ENCODE measurements at places on chromosomes 4 and X. TPM values are rescaled to one million over a fixed set of nuclear protein-coding genes. Genes with fewer than 3 reads are reported as not detected.

DCHS2 gene
- total RNA-seq = under 0.01 TPM

DDX60 gene
- total RNA-seq = 19.5 TPM

SFRP2 gene
- total RNA-seq = not detected

DNA sequence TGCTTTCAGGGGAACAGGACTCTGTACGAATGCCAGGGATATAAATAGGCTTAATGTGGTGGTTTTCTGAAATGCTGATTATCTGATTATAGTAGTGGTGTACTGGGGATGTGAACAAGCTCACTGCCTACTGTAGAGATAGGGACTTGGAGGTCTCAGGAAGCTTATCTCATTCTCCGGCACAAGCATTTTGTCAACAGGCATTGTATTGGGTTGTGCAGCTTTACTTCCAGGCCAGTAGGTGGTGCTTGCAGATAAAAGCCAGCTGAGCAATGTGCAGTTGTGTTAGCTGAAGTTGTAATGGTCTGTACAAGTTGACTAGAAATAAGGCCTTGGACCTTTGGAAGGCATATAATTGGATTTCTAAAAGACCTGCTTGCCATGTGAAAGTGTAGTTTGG is 49.5 kb upstream of the TMLHE start:
- no peaks in the 10 kb centered on the region for H3K4me1 ChIP-seq
- H3K36me3 ChIP-seq = no peaks in the 10 kb centered on the region
- H3K4me3 ChIP-seq = no peak overlapping the region
- H3K27ac ChIP-seq = no peak overlapping the region

GRCh38 chr4:107870916-107871786 is 46.4 kb downstream of the SGMS2 start:
- no peak overlapping the region for H3K27ac ChIP-seq
- peaks cover 3% of the 10 kb centered on the region for H3K4me1 ChIP-seq
- no peaks in the 10 kb centered on the region for H3K36me3 ChIP-seq
- H3K27me3 ChIP-seq = no peaks in the 10 kb centered on the region
- H3K4me3 ChIP-seq = no peak overlapping the region

DNA sequence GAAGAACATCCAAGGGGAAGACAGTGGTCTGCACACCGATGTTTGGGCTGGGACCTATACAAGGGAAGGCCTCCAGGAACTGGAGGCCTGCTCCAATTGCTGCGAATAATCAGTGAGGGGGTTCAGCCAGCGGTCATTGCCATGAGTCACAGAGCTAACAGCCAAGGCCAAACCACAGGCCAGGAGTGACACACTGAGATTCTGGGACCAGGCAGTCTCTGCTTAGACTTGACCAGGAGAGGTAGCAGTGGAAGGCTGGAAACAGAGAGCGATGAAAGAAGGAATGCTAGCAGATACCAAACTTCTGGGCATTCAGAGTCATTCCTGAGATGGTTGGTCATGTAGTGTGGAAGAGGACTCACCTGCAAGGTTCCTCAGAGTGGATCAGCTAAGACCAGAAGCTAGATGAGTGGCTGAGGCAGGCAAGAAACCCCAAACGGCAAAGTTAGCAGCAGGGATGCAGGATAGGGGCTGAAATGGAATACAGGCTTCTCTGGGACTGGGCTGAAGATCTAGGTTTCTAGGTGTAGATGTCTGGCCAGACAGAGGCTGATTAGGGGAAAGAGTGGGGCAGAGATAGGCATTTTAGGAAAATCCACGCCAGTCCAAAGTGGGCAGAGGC is 54.7 kb downstream of the CNGA2 start:
- H3K27ac ChIP-seq = peak overlapping the region; percentile 36
- no peak overlapping the region for H3K4me3 ChIP-seq
- peaks cover 21% of the 10 kb centered on the region for H3K4me1 ChIP-seq
- no peaks in the 10 kb centered on the region for H3K36me3 ChIP-seq

DNA sequence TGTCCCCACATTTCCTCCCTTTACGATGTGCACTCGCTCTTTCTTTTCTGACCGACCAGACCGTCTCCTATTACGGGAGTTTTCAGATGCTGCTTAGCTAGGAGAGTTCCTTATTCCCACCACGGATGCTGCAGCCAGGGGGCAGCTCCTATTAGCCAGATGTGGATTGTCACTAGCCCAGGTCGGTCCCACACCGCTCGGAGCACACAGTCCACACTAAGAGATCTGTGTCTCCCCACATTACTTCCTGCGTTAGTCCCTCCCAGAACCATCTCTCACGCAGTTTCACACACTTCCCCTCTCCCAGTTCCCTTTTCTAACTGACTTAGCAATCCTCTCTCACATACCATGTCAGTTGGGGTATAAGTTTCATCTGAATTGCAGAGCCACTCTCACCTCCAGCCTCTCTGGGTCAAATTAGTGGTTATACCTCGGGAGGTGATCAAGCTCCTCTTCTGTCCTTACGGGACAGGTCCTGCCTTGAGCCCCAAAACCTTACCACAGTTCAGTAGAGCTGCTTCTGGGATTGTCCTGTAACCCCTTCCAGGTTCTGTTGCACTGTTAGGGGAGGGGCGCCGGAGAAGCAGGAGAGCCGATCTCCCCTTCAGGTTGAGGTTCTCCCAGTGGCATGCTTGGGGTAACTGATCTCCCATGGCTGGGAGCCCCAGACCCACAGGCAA is 28.2 kb downstream of the SULT1E1 start:
- no peaks in the 10 kb centered on the region for H3K36me3 ChIP-seq
- H3K4me3 ChIP-seq = no peak overlapping the region
- DNase-seq = no peak
- H3K27me3 ChIP-seq = no peaks in the 10 kb centered on the region

DNA sequence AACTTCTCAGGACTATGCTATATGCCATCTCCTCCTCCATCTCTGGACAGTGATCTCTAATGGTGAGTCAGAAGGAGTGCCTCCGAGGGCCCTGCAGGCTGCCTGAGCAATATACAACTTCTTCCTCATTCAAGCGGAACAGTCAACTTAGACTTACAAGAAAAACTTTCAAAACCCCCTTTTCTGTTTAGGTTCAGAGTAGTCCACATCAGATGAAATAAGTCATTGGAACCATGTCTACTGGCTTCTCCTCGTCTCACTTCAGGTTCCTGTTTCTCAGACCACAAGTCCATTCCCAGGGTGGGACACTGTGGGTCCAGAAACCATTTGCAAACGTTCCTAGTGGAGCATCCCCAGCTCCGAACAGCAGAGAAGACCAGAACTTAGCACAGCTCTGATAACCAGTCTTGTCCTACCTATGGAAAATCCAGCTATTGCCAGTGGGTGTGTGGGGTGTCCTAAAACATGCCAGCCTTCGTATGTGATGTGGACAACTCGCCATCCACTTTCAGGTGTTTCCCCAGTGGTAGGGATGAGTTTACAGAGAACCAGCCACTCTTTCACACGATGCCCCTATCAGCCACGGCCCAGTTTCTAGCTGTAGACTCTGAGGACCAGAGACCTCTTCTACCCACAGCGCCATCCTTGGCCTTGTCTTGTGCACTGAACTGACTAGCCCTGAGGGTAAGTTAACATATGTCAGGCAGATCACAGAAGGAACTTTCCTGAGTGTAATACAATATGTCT is 32.7 kb upstream of the NKRF start:
- no peak overlapping the region for H3K27ac ChIP-seq
- H3K27me3 ChIP-seq = no peaks in the 10 kb centered on the region
- no peak overlapping the region for H3K4me3 ChIP-seq
- H3K36me3 ChIP-seq = no peaks in the 10 kb centered on the region

GRCh38 chrX:13092455-13092941 is 48.1 kb upstream of the FAM9C start:
- H3K36me3 ChIP-seq = no peaks in the 10 kb centered on the region
- H3K4me1 ChIP-seq = peaks cover 7% of the 10 kb centered on the region
- no peak for DNase-seq
- no peak overlapping the region for H3K4me3 ChIP-seq
- H3K27ac ChIP-seq = no peak overlapping the region
- H3K27me3 ChIP-seq = no peaks in the 10 kb centered on the region
